ENCODE measurements at places on chromosomes 12 and 14.

GRCh38 chr14:54364555-54365415 is 32.0 kb upstream of the CDKN3 start:
- DNase-seq = no peak

- no peak for DNase-seq
These were observed 169.9 kb upstream of the HIF1A start for GRCh38 chr14:61525293-61526011.

GRCh38 chr14:23951590-23952201 is 1.9 kb upstream of the DHRS4 start:
- DNase-seq = peak; percentile 43

DNA sequence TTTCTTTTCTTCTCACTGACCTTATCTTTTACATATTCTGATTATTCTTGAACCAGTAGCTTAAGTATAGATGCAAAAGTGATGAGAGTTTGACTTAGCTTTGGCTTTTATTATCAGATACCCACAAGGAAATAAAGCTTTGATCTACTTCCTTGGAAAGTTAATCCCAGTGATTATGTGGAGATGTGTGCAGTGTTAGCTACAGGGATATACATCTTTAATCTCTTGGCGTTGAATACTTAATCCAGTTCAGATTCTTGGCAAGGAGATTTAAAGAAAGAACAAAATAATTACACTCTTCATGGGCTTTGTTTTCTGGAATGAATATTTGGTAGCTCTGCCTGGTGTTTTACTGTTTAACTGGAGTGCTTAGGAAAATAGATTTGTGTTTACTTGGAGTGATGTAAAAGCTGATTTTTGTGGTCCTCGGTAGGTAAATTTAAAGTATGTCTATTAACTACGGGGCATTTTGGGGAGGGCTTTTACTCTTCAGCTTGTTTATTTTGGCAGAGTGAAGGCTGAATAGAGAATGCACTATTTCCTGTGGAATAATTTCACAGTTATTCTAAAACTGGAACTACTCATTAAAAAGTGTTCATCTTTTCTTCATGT is 150.1 kb upstream of the LRIG3 start:
- no peak for DNase-seq

- DNase-seq = no peak
These were observed 501.2 kb downstream of the GALC start for GRCh38 chr14:87491816-87492215.

- DNase-seq = no peak
These were observed 46.2 kb downstream of the GALNT8 start for GRCh38 chr12:4766445-4766844.

DNA sequence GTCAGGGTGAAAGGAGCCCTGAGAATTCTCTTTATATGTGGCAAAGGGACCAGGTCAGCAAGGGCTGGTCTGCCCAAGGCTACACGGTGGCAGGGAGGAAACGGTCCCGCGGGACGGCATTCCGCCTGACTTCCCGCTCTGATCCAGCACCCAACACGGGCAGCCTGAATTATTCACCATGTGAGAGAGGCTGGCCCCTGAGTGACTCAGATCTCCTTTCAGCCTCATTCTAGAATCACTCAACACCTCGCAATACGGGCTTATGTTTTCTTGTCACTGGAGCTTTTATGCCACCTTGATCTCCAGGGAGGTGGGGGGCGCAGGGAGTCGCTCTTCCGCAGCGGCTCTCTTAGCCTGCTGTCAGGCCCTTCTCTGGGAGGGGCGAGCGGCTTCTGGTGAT is 8.5 kb downstream of the LRTM2 start:
- no peak for DNase-seq

GRCh38 chr12:116982791-116983411 is 72.2 kb downstream of the FBXW8 start:
- DNase-seq = no peak

GRCh38 chr14:98069712-98070171 is 1202.3 kb downstream of the BCL11B start:
- no peak for DNase-seq

- no peak for DNase-seq
These were observed 60.6 kb upstream of the DDHD1 start for GRCh38 chr14:53213761-53214160.

- DNase-seq = no peak
These were observed 164.4 kb upstream of the ALG10B start for GRCh38 chr12:38151991-38152700.

- no peak for DNase-seq
These were observed 3.1 kb upstream of the WDR89 start for GRCh38 chr14:63644741-63645140.

Measured in globus pallidus (tissue), 1 donor.